ENCODE measurements at places on chromosomes 5 and 9.

- no peak for DNase-seq
Measured at GRCh38 chr9:88339317-88339716, 48.9 kb upstream of the SPIN1 start.

DNA sequence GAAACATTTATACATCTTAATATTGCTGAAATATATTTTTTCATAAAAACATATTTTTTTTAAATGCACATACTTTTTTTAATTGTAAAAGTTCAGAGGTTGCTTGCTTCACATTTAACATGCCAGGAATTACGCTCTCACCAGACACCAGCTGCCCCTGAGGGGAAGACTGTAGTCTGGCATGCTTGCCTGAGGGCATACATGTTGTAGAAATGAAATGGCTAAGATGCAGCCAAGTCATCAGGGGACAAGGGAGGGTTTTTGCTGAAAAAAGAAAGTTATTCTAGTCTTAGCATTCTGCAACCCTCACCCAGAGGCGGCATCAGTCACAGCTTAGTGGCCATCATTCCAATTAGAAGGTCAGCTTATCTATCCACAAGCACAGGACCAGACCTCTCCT is 426.7 kb upstream of the FTMT start:
- DNase-seq: no peak

DNA sequence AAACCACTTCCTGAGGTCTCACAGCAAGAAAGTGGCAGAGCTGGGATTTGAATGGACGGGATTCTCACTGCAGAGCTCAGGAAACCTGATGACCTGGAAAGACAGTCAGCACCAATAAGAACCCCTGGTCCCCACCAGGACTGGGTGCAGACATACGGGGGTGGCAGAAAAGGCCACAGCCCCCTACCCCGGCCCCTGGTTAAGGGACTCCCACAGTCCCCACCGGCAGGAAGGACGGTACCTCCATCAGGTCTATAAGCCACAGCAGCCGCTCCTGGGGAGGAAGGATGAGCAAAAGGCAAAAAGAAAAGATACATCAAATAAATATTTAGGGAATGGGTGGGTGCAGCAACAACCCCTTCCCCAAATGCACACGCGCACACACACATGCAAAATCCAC is 32.0 kb upstream of the AKNA start:
- no peak for DNase-seq

- DNase-seq: no peak
Measured at GRCh38 chr5:59119480-59119879, 536.6 kb downstream of the RAB3C start.

DNA sequence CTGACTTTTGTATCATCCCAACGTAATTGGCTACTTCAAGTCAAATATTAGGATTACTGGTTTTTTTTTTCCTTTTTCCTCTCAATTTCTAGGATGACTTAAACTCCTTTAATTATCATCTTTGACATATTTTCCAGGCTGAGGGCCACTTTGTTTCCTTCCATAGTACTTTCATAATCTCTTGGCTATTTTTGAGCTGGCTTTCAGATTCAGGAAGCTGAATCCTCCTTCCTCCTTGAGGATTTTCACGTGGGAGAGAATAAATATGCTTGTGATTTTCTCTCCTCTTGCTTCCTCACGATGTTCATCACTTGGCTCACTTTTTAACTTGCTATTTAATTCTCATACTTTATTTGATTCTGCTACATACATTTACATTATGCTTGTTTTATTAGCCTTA is 88.1 kb downstream of the ITGA1 start:
- no peak for DNase-seq

GRCh38 chr5:150243590-150243989 is 46.0 kb downstream of the CAMK2A start:
- no peak for DNase-seq

GRCh38 chr5:14732991-14733390 is 68.5 kb downstream of the OTULIN start:
- no peak for DNase-seq

GRCh38 chr5:94313188-94313587 is 305.2 kb downstream of the KIAA0825 start:
- DNase-seq: no peak

Data from SW 1271 (cell line).